ENCODE measurements at places on chromosomes 7 and 10.

- DNase-seq = no peak
These were observed 512.9 kb downstream of the ATRNL1 start for GRCh38 chr10:115606086-115606485.

- no peak for DNase-seq
These were observed 25.9 kb downstream of the PRKG1 start for GRCh38 chr10:51100221-51100620.

GRCh38 chr7:122528879-122529481 is 169.9 kb downstream of the RNF133 start:
- no peak for DNase-seq

- DNase-seq = no peak
These were observed 81.2 kb upstream of the ITGB1 start for GRCh38 chr10:33039181-33039580.

- no peak for DNase-seq
These were observed 88.1 kb downstream of the TCF7L2 start for GRCh38 chr10:113038183-113038582.

GRCh38 chr7:135650831-135651573 is 11.3 kb upstream of the STMP1 start:
- DNase-seq = no peak

DNA sequence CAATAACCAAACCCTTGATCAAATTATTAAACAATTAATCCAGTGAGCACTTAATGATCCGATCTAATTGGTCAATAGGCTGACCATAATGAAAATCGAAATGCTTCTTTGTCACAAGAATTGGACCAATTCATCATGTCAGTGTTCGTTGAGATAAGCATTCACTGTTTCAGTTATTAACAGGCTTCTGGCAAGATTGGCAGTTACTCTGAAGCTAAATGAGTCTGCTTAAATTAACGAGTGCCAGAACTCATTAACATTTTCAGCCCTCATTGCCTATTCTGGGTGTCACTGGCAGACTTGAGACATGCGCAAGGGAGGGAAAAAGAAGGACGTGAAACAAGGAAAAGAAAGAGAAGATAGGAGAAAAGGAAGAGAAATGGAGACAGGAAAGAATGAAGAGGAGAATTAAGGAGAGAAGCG is 30.7 kb upstream of the SLC26A3 start:
- DNase-seq = no peak

DNA sequence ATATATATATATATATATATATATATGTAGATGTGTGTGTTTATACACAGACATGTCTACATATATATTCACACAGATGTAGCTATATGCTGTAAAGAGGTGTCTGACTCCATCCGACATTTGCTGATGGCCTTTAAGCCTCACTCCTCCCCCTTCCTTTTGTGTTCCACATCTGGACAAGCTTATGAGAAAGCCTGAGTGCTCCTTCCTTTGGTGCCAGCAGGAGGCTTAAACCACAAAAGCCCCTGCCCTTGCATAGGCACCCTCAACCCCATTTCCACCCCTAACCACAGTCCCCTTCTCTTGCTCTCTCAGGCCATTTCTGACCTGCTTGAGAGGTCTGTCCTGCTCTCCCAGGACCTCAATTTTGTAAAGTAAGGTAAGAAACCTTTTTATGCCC is 98.7 kb downstream of the SVOPL start:
- DNase-seq = no peak

GRCh38 chr7:37497576-37497975 is 48.9 kb upstream of the ELMO1 start:
- DNase-seq = no peak

GRCh38 chr7:19969859-19970493 is 196.6 kb upstream of the TMEM196 start:
- DNase-seq = no peak

- DNase-seq = peak; percentile 78
These were observed 103.9 kb downstream of the CUBN start for GRCh38 chr10:17025444-17026295.
